ENCODE measurements at places on chromosomes 7 and 10.

DNA sequence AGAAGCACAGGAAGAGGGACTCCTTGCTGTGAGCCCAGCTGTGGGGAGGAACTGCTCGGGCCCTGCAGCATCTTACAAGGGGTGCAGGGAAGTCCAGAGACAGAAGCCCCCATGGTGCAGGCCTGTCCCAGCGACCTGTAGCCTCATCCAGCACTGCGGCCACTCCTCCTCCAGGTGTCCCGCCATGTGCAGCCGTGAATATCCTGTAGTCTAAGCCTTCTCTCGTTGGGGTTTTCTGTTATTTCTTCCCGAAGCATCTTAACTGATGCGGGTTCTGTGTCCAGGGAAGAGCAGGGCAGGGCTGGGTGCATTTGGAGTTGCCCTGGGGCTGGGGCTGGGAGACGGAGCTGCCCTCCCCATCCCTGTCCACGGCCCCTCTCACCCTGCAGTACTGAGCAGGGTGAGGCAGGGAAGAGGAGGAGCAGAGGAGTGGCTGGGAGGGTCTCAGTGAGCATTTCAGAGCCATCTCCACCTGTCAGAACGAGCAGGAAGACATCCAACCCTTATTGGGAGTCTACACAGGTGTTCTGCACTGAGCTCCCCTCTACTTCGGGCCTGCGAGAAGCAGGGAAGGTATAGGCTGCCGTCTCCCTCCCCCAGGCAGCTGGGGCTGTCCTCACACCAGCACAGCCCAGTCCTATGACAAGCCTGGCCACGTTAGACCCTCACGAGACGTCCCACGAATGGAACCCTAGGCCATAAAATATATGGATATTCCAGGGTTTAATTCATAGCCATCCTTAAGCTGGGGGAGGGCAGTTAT is 494.5 kb downstream of the DNAJB6 start:
- DNase-seq, result no peak

DNA sequence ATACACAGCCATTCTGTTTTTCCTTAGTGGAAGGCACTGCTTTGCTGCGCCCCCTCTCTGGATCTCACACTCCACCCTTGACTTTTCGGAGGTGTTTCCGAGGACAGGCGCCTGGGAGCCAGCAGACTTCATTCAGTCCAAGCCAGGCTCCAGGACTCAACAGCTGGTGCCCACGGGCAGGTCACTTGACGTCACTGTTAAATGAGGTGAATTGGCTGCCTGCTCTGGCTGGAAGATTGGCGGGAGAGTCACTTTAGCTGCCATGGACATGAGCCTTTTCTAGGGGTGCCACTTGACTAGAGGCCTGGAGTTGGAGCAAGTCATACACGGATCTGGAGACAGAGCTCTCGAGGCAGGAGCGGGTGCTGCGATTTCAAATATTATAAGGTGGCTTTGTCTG is 3.2 kb downstream of the HTRA1 start:
- DNase-seq, result no peak

DNA sequence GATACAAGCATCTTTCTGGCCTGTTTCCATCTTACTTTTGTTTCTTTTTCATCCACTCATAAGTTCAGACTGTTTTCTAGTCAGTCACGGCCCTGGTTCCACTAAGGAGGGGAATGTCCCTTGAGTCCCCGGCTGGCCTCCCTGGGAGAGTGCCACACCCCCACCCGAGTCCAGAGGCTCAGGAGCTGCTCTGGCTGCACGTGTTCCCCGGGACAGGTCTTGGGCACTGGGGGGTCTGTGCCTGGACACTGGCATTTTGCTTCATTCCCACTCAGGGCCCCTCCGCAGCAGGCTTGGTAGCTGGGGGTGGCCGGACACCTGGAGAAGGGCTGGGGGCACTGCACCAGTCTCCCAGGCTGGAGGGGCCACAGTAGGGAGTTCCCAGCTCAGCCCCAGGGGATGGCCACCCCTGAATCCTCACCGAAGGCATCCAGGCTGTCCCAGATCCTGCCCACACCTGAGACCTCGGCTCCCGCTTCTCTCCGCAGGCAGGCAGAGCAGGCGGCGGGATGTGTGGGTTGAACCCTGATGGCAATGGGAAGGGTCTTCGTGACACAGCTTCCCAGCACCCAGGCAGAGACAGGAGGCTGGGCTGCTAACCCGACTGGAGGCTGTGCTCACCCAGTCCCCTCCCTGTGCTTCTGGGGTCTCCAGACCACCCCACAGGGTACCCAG is 92.3 kb downstream of the BMS1 start:
- no peak for DNase-seq

- no peak for DNase-seq
Observed at GRCh38 chr7:104241538-104242209, 33.9 kb upstream of the ORC5 start.

DNA sequence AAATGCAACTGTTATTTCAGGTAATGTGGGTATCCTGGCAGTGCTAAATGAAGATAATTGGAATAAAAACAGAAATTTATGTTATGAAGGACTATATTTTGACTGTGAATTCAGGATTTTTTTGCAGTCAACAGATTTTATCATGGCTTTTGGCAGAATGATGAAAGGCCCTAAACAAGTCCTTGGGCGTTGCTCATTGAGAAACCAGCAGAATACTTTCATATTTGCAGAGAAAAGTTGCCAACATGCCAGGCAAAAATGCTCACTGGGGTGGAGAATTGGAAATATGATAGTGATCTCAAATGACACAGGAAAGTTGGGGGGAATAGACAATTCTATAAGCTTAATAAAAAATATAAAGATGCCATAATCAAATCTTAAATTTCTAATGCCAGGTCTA is 121.1 kb downstream of the GPR85 start:
- no peak for DNase-seq

- no peak for DNase-seq
Observed at GRCh38 chr7:65239707-65240352, 133.8 kb upstream of the ZNF92 start.

GRCh38 chr10:85858776-85859515 is 507.6 kb downstream of the GRID1 start:
- DNase-seq, result no peak
